ENCODE measurements at places on chromosomes 12 and 14. TPM values are rescaled to one million over a fixed set of nuclear protein-coding genes. Genes with fewer than 3 reads are reported as not detected.
A peak's percentile ranks its signal among the peaks of the same experiment; 100 is the strongest.

- DNase-seq, result no peak
Measured at GRCh38 chr14:71395636-71396035, 488.4 kb downstream of the PCNX1 start.

- DNase-seq, result no peak
Measured at GRCh38 chr12:3725388-3726115, 27.4 kb downstream of the CRACR2A start.

DNA sequence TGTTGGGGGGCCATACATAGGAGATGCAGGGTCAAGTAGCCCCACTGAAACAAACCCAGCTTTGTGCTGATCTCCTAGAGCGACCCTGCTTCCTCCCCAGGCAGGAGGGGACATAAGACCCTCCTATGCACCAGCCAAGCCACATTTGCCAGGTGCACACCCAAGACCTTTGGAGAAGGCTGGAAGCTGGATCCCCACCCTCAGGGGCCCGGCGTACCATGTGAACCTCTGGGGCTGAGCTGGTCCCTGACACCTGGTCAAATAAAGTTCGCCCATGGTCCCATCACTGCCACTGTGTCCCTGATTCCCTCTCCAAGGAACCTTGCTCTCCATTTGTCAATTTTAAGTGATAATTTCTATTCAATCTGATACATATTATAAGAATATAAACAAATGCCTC is 162.1 kb upstream of the VASH1 start:
- DNase-seq, result no peak

The P2RX2 gene
- not detected for polyA plus RNA-seq

The ETFBKMT gene
- 2.8 TPM for polyA plus RNA-seq

DNA sequence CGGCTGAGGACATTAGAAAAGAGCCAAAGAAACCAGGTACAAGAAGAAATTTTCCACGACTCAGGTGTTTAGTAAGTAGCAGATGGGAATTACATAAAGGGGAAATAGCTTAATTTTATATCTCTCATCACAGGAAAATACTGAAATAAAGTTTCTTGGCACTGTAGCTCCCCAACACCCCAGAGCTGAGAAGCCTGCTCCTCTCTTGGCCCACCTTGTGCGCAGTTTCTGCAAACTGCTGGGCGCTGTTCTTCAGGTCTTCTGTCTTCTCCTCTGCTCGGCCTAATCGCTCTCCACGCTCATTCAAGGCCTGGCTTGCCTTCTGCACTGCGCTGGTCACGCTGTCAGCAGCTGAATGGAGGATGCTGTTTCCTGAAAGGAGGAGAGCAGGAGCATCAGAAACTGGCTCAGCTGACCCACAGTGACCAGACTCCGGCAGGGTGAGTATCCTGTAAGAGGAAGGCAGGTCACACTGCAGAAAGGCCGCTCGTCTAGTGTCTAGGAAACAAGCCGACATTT is 184.9 kb upstream of the GZMB start:
- no peak for DNase-seq

DNA sequence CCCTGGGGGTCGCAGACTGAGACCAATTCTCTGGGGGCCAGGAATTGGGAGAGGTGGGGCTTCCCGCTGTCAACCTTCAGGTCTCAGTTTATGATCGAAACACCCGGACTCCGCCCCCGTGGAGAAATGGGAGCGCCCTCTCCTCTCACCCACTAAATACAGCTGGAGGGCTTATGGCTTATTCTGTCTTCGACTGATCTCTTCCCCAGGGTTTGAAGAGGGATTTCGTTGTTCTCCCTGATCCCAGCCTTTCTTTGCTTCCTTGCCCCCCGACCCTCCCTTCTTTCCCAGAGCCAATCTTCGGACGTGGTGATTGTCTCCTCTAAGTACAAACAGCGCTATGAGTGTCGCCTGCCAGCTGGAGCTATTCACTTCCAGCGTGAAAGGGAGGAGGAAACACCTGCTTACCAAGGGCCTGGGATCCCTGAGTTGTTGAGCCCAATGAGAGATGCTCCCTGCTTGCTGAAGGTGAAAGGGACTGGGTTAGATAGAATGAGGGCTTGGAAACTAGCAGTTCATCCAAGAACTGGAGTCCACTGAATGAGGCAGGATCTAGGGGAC is 607 bp downstream of the OS9 start:
- DNase-seq, result peak; percentile 25

DNA sequence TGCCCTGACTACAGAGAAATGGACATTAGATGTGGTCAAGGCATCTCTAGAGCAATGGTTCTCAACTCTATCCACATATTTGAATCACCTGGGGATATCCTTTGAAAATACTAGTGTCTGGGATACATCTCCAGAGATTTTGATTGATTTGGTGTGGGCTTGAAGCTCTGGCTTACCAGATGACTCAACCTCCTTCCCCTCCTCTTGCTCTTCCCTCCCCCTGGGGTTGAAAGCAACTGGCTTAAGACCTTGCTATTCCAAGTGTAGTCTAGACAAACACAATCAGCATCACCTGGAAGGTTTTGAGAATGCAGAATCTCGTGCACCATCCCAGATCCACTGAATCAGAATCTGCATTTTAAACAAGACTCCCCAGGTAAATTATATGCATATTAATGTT is 183.8 kb downstream of the DAD1 start:
- no peak for DNase-seq

GRCh38 chr14:29030970-29031369 is 264.4 kb downstream of the FOXG1 start:
- DNase-seq, result no peak

GRCh38 chr14:22375321-22375930 is 213.6 kb downstream of the DAD1 start:
- peak; percentile 41 for DNase-seq

GRCh38 chr12:60394665-60395064 is 798.8 kb downstream of the SLC16A7 start:
- DNase-seq, result peak; percentile 73

DNA sequence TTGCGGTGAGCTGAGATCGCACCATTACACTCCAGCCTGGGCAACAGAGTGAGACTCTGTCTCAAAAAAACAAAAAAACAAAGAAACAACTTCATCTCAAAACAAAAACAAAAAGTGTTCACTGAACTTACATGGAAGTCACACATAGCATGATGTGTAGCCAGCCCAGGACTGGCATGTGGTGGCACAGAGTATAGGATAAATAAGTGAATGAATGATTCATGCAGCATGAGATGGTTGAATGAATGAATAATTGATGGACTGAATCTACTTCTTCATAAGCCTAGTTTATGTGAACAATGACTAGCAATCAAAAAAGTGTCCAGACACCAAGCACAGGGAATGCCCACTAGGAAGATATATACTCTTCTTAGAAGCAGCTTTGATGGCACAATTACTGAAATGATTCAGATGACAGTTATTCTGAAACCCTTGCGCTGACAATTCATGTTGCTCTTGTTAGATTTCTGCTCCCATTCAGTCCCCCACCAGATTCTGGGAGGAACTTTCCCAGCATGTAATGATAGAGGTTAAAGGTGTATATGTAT is 31.6 kb upstream of the SERPINA6 start:
- DNase-seq, result no peak

The LRFN5 gene
- polyA plus RNA-seq, result 0.14 TPM

DNA sequence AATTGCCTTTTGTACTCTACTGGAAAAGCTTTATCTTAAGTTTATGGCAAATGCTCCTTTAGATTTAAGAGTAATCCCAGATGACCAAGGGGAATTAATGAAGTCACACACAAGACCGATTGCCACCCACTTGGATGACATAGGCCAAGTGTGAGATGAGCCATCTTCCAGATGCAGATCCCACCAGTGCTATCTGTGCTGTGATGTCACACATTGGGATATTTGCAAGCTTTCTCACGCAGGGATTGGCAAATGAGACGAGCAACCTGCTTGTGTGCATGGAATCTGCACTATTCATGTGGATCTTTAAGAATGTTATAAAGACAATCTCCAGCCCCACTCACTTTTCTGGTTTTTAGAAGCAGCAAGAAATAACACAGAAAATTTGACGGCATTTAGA is 602.1 kb upstream of the TMEM132C start:
- no peak for DNase-seq

The GNB3 gene
- 3.7 TPM for polyA plus RNA-seq

GRCh38 chr14:97604731-97605130 is 807.5 kb downstream of the VRK1 start:
- no peak for DNase-seq

The TAS2R7 gene
- polyA plus RNA-seq, result not detected

DNA sequence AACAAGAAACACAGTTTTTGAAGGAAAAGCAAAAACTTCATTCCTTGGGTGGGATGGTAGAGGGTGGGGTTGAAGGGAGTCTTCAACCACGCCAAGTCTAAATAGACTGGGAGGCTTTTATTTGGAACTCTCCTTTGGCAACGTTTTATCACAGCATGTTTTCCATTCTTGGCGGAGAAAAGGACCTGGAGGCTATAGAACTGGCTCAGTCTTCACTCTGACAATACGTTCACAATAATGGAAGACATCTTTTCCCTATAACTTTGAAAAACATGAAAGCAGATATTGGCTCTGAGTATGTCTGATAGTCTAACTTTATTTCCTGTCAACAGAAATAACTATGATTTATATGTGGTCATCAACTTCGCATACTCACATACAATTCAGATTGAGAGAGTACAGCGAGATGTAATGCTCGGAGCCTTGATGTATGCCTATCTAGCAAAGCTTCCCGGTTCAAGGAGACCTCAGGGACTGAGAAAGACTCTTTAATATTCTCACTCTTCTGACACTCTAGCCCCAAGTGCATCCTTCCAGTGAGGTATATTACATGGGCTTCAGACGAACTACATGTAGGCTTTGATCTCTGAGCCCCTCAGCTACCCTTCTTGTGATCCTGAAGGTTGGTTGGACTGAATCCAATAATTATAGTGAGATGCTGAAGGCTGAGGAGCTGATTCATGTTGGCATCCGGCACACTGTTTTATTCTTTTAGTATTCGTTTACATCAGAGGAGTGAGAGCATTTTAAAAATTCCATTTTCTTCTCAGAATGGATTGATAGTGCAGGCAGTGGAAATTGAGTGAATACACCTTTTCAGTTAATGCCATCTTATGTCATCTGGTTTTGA is 14.0 kb downstream of the TMEM30B start:
- DNase-seq, result no peak

DNA sequence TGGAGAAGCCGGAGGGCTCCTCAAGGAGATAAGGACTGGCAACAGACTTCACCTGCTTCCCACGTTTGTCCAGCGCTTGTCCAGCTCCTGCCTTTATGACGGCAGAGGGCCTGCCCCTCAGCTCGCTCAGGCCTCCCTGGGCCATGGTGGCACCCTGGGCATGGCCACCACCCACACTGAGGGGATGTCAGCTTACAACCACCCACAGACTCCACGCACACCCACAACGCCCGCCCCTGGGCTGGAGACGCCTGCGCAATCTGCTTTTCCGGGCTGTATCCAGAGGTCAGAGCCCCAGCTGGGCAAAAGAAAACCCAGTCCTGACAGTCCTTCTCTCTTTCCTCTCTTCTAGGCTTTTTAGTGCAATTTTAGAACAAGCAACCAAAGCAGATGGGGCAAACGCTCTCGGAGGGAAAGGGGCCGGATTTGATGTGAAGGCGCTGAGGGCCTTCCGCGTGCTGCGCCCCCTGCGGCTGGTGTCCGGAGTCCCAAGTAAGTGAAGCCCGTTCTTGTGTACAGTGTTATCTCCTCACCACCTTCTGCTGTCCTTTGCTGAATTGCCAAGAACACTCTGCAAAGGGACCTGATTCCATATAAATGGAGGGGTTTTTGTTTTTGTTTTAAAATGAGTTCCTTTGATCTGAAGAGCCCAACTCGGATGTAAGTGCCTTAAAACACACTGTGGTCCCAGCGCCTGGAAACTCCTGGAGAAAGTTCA is 337.4 kb upstream of the FKBP4 start:
- DNase-seq, result no peak
